Left lung (tissue), 14 donors: ENCODE measurements at places on chromosomes 11 and 22. TPM values are rescaled to one million over a fixed set of nuclear protein-coding genes. Genes with fewer than 3 reads are reported as not detected.

Gene OR51E1
- not detected for total RNA-seq

Gene DBX1
- not detected for total RNA-seq

Gene OR52D1
- total RNA-seq: not detected

Gene CCDC87
- total RNA-seq: 0.44 TPM

Gene LYVE1
- total RNA-seq: 40.5 TPM

Gene HTR3B
- total RNA-seq: not detected

DNA sequence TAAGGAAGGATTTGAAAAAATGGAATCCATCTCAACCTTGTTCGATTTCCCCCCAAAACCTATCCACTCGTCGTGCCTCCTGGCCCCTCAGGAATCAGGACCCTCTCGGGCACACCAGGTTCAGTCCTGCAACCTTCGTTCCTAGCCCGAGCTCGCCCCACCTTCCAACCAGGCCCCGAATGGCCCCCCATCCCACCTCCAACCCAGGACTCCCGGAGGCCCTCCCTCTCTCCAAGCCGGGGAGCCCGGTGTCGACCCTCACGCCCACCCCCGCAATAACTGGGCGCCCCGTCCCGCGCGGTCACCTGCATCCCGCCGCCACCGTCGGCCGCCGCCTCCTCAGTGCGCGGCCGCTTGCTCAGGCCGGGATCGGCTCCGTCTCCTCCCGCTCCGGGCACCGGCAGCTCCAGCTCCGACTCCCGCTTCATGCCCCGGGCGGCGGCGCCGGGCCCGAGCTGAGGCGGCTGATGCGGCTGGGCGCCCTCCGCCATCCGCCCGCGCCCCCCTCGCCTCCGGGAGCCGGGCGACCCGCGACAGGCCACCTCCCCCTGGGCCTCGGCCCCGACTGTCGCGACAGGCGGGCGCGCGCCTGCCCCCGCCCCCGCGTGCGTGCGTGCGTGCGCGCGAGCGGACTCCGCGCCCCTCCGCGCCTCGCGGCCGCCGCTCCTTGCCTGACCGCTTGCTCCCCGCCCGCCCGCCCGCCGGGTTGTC, 534 bp downstream of the RBFOX2 start:
- H3K27me3 ChIP-seq: peaks cover 39% of the 10 kb centered on the region
- peaks cover 6% of the 10 kb centered on the region for H3K4me1 ChIP-seq
- H3K36me3 ChIP-seq: no peaks in the 10 kb centered on the region
- peak overlapping the region; percentile 61 for H3K4me3 ChIP-seq
- peak; percentile 34 for DNase-seq
- H3K27ac ChIP-seq: peak overlapping the region; percentile 90

DNA sequence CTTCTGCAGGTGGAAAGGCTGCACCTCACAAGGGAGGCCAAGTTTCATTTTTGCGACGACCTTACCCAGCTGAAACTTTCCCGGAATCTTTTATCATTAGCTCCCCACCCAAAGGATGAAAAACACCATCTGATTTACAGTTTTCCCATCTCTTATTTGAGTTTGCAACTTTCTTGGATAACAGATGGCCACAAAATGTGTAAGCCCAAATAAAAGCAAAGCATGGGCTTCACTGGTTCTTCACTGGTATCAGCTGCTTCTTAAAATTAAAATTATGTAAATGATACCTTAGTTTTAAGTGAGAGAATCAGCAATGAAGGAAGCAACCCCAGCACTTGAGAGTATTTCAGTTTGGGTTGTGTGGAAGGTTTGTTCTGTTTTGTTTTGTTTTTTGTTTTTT, 55.8 kb downstream of the PARVA start:
- H3K27me3 ChIP-seq: no peaks in the 10 kb centered on the region
- peaks cover 10% of the 10 kb centered on the region for H3K4me1 ChIP-seq
- no peak for DNase-seq
- H3K36me3 ChIP-seq: no peaks in the 10 kb centered on the region
- no peak overlapping the region for H3K4me3 ChIP-seq
- H3K27ac ChIP-seq: no peak overlapping the region

GRCh38 chr11:33475993-33476392, 218.8 kb downstream of the HIPK3 start:
- no peaks in the 10 kb centered on the region for H3K4me1 ChIP-seq
- no peaks in the 10 kb centered on the region for H3K36me3 ChIP-seq
- no peaks in the 10 kb centered on the region for H3K27me3 ChIP-seq
- no peak overlapping the region for H3K27ac ChIP-seq
- H3K4me3 ChIP-seq: no peak overlapping the region

DNA sequence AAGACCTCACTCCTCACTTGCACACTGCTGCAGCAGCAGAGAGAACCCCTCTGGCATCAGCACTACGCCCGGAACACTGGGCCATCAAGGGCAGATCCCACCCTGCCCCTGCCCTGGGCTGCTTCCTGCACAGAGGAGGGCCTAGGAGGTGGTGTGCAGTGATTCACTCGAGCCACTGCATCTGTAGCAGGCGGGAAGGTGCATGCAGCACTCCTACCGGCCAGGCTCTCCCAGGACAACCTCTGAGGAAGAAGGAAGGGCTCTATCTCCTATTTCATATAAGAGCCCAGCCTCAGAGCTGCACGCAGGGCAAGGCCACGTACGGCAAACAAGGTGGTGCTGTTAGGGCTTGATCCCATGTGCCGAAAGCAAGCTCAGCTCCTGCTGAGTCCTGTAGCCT, 14.2 kb downstream of the RANGAP1 start:
- H3K27me3 ChIP-seq: no peaks in the 10 kb centered on the region
- DNase-seq: no peak
- H3K27ac ChIP-seq: no peak overlapping the region

- H3K27me3 ChIP-seq: no peaks in the 10 kb centered on the region
- no peak overlapping the region for H3K4me3 ChIP-seq
- H3K4me1 ChIP-seq: peaks cover 12% of the 10 kb centered on the region
- H3K36me3 ChIP-seq: no peaks in the 10 kb centered on the region
- DNase-seq: no peak
- no peak overlapping the region for H3K27ac ChIP-seq
Observed at GRCh38 chr22:28943501-28943879, 60.1 kb downstream of the ZNRF3 start.

- H3K36me3 ChIP-seq: no peaks in the 10 kb centered on the region
- no peaks in the 10 kb centered on the region for H3K4me1 ChIP-seq
- no peak overlapping the region for H3K4me3 ChIP-seq
- no peak overlapping the region for H3K27ac ChIP-seq
- no peak for DNase-seq
- H3K27me3 ChIP-seq: peaks cover 11% of the 10 kb centered on the region
Observed at GRCh38 chr22:20634560-20635226, 127.3 kb downstream of the MED15 start.

DNA sequence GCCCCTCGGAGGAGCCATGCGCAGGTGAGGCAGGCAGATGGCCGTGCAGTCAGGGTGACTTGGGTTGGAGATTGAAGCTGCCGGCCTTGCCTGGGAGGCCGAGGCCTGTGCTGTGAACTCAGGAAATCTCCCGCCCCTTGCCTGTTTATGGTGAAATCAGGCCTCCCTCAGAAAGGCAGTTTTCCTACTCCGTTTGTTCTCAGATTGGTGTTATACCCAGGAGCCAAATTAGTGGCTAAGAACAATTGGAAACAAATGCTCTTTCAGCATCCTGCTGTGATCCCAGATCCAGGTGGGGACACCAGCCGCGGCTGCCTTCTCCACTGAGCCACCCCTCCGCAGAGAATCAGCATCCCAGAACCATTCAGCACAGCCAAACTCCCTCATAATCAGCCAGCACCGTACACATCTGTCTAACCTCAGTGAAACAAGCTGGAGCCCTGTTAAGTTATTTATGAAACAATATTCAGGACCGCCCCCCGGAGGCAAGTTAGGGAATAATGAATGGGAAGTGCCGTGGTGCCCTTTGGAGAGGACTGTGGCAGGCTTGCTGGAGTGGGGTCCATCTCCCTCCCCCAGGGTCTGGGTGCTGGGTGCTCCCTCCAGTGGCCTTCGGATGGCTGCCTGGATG, 60.0 kb downstream of the PKNOX2 start:
- no peak for DNase-seq
- no peaks in the 10 kb centered on the region for H3K27me3 ChIP-seq
- no peak overlapping the region for H3K27ac ChIP-seq
- H3K4me1 ChIP-seq: no peaks in the 10 kb centered on the region
- no peaks in the 10 kb centered on the region for H3K36me3 ChIP-seq

GRCh38 chr11:10385696-10386095, 69.4 kb upstream of the AMPD3 start:
- H3K36me3 ChIP-seq: no peaks in the 10 kb centered on the region
- DNase-seq: no peak
- H3K4me3 ChIP-seq: no peak overlapping the region
- H3K27me3 ChIP-seq: no peaks in the 10 kb centered on the region
- no peak overlapping the region for H3K27ac ChIP-seq
- H3K4me1 ChIP-seq: peaks cover 1% of the 10 kb centered on the region

DNA sequence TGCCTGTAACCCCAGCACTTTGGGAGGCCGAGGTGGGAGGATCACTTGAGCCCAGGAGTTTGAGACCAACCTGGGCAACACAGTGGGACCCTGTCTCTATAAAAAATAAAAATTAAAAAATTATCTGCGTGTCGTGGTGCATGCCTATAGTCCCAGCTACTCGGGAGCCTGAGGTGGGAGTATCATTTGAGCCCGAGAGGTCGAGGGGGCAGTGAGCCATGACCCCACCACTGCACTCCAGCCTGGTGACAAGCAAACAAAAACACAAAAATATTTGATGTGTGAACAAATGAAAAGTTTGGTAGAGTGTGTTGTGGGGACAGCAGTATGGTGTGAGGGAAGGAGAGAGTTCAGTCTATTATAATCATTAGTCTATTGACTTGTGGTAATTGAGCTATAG, 90.8 kb upstream of the PARVA start:
- no peaks in the 10 kb centered on the region for H3K27me3 ChIP-seq
- no peak for DNase-seq

GRCh38 chr11:58562375-58562800, 13.3 kb downstream of the LPXN start:
- DNase-seq: no peak
- no peak overlapping the region for H3K4me3 ChIP-seq
- H3K27me3 ChIP-seq: no peaks in the 10 kb centered on the region
- peaks cover 36% of the 10 kb centered on the region for H3K36me3 ChIP-seq

DNA sequence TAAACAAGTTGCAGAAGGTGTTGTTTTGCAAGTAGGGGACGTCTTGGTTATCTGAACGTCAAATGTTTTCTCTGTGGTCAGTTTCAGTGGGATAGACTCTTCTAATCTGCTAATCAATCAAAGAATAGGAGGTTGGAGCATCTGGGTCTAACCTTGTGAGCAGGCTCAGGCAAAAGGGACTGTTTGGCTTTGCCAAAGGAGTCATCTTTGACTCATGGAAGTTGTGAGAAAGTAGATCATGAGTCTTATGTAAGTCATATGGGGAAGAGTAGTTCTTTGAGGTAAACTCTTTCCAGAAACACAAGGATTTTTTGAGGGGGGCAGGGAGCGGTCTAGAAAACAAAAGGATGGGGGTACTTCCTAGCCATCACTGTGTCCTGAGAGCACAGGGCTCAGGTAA, 27.1 kb upstream of the TOP3B start:
- DNase-seq: no peak
- no peaks in the 10 kb centered on the region for H3K36me3 ChIP-seq
- H3K27ac ChIP-seq: no peak overlapping the region

DNA sequence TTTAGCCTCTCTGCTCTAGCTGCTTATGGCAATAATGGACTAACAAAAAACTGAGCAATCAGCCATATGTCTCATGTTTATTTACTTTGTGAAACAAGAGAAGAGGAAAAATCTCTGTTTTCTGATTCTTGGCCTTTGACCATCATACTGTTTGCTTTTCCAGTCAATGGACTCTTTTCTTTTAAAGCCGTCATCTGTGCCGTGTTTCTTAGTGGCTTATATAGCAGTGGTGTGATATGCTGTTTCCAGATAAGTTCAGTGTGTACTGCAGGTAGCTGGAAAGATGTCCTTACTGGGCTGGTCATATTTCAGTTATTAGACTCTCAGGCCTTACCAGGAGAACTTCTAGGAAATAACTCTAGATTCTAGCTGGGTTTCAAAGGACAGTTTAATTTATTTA, 33.6 kb upstream of the TECTA start:
- no peak overlapping the region for H3K27ac ChIP-seq
- no peaks in the 10 kb centered on the region for H3K4me1 ChIP-seq
- no peaks in the 10 kb centered on the region for H3K27me3 ChIP-seq
- peaks cover 28% of the 10 kb centered on the region for H3K36me3 ChIP-seq
- H3K4me3 ChIP-seq: no peak overlapping the region

- H3K36me3 ChIP-seq: no peaks in the 10 kb centered on the region
- H3K4me3 ChIP-seq: no peak overlapping the region
- DNase-seq: no peak
- no peak overlapping the region for H3K27ac ChIP-seq
Observed at GRCh38 chr11:130732476-130732875, 183.8 kb downstream of the SNX19 start.
